ENCODE measurements at places on chromosomes 3 and 15.

- no peak for DNase-seq
Observed at GRCh38 chr15:45529613-45530012, 7.1 kb upstream of the SLC30A4 start.

DNA sequence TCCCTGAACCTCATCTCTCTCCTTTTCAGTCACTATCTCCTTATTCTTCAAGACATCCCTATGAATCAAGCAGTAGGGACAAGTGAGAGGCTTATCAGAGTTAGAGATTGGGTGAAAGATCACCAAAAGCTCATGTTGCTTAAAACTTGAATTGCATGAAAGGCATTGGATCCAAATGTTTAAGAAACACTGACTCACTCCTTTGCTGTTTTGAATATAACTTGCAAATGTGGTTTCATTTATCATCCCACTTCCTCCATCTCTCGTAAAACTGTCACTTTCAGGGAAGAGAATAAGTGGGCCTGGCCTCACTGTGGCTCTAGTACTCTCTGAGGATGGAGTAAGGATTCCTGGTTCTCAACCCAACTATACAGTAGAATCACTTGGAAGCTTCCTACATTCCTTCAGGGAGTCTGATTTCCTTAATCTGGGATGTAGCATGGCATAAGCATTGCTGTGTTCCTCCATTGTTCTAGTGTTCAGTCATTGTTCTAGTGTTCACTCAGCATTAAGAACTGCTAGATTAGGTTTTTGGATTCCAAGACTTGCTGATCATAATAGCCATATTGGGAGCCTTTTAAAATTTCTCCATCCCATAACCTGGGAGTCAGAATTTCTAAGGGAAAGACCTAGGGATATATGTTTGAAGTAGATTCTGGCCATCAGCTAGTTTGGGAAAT lies 171.8 kb downstream of the TMEM108 start:
- no peak for DNase-seq

GRCh38 chr3:132318451-132318850 lies 1.2 kb downstream of the ACP3 start:
- no peak for DNase-seq

DNA sequence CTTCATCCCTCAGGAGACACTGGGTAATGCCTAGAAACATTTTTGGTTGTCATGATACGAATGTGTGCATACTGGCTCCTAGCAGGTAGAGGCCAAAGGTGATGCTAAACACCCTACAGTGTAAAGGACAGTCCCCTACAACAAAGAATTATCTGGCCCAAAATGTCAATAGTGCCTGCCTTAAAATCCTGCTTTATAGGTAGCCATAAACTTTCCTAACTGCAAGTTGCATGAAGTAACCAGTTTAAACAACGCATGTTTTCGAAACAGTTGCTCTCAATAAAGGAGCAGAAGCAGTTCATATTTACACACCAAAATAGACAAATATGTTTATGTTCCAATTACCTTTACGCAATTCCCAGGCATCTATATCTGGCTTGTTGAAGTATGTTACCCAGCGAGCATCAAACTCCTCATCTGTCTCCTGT lies 9.1 kb downstream of the COX5A start:
- no peak for DNase-seq

GRCh38 chr3:42756681-42757213 lies 16.3 kb downstream of the CCDC13 start:
- no peak for DNase-seq

DNA sequence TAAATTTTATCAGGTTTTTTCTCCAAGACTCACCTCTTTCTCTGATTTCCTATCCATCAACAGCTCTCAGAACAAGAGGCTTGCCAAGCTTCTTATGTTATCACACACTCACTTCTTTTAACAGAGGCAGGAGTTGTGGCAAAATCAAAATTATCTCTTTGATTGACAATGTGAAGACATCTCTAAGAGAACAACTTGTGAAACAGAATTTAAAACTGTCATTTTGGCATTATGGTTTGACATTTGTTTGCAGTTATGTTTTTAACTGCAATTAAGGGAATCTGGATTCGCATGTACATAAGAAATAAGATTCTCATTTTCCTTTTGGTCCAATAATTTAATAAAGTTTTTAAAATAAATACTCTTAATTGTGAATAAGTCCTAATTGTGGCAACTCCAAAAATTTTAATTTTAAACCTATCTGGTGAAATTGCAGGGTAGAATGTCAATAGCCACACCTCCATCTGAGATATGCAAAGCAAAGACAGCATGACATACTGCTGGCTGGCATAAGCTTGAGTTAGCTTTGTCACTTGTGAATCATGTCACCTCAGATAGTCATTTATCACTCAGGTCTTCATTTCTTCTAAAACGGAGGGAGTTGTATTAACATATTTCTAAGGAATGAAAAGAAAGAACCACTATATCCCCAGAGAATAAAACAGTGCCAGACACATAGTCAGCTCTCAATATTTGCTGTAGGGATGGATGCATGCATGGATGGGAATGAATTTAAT lies 158.6 kb downstream of the CCNL1 start:
- DNase-seq: no peak

All from NCI-H1436 treated with DMSO at 0.1 percent for 48 hours (cell line).